ENCODE measurements at places on chromosomes 7 and 10.

DNA sequence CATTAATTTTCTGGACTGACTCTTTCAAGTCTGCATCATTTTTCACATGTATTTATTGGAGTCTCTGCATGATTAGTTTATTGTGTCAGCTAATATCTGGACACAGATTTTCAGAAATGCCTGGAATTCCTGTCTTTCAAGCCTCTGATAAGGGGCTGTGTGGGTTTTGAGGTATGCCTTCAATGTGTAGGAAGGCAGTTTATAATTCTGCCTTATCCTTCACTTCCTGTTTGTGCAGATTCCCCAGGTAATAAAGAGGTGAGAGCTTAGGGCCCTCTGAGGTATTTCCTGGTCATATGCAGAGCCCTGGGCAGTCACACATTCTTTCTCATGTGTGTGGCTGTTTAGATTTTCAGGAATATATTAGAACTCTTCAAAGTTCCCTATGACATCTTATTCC lies 79.4 kb upstream of the PRKCQ start:
- DNase-seq: no peak

DNA sequence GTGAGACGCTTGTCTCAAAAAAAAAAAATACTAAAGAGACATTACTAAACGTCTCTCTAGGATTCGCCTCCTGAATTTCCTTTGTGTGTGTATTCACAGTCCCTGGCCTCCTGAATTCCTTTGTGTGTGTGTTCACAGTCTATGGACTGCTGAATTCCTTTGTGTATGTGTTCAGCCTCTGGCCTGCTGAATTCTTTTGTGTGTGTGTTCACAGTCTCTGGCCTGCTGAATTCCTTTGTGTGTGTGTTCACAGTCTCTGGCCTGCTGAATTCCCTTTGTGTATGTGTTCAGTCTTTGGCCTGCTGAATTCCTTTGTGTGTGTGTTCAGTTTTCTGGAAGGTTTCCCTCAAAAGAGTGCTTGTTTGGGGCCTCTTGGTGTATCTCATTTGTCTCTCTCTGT lies 8.2 kb downstream of the BMS1 start:
- no peak for DNase-seq

DNA sequence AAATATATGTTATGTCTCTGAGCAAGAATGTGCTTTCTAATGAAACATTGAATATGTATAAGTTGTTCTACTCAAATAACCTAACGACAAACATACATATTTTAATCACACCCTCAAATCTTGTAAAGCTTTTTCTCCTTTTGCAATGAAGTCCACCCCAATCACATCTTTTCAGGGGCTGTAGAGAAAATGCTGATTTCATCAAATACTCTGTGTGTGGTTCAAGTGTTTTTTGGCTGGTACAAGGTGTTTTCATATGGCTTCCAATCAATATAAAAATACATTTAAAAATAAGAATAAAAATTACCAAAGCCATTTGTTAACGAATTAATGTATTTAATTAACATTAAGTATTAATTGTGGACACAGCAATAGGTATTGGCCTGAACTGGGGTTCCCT lies 57.2 kb upstream of the TMEM196 start:
- DNase-seq: no peak

GRCh38 chr10:101052285-101052684 lies 9.5 kb upstream of the KAZALD1 start:
- no peak for DNase-seq

DNA sequence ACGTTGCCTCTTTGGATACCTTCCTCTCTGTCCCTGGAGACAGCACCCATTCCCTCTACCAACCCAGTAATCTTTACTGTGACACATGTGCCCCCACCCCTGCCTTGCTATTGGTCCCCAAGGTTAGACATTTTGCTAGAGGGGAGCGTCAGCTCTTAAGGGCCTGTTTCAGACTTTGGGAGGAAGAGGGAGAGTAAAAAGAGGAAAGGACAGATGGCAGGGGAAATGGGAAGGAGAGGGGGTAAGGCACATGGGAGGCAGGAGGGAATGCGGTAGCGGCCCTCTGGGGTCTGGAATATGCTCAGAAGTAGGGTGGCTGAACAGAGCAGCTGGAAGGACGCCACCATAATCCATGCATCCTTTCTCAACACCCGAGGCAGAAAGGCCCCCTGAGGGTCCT lies 12.2 kb downstream of the BLNK start:
- DNase-seq: no peak

- DNase-seq: no peak
These were observed 14.2 kb upstream of the PDCD4 start for GRCh38 chr10:110857265-110858171.

DNA sequence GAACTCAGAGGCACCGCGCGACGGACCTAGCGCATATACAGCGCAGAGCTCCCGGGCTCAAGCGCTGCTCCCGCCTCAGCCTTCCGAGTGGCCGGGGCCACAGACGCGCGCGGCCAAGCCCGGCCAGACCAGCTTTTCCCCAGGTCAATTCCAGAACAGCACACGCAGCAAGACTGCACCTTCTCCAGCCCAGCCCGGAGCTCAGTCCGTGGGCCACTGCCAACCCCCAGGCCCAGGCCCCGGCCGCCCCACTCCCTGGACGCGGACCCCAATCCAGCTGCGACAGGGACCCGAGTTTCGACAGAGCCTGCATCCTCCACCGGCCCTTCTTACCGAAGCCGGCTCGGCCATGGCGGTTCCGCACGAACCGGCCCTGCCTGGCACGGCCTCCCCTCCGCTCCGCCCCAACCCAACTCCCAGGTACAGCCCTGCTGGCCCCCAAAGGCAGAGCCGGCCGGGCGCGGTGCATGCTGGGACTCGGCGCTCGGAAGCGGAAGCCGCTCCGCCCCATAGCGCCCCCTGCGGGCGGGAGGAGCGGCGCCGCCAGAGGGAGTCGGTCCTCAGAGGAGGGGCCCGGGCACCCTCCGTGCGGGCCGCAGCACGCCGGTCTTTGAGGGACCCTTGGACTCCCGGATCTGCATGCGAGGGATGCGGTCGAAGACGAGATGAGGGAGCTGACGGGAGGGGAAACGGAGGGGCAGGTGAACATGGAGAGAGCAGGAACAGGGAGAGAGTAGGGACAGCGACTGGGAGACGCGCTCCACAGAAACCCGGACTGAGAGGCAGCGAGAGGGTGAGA lies at the start of gene ZNF425:
TSS of gene ZNF425 (minus strand) at position 462 of the 799 bp plus-strand sequence. CDS start at position 351, 111 bp downstream.
- peak; percentile 91 for DNase-seq

DNA sequence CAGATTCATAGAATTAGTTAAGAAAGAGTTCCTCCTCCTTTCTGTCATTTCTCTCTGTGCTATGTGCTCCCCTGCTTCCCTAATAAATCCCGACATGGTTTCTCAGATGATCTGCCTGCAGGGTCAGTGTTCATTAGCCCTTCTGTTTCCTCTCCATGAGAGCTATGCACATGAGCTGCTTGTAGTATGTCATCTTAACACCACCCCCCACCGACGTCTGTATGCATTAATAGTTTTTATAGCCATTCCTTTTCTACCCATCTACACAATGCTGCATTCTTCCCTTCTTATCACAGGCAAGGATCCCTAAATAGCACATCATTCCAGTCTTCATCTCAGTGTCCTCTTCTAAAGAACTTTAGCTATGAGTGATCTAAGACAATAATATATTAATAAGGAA lies 809.1 kb downstream of the ANKRD7 start:
- no peak for DNase-seq

DNA sequence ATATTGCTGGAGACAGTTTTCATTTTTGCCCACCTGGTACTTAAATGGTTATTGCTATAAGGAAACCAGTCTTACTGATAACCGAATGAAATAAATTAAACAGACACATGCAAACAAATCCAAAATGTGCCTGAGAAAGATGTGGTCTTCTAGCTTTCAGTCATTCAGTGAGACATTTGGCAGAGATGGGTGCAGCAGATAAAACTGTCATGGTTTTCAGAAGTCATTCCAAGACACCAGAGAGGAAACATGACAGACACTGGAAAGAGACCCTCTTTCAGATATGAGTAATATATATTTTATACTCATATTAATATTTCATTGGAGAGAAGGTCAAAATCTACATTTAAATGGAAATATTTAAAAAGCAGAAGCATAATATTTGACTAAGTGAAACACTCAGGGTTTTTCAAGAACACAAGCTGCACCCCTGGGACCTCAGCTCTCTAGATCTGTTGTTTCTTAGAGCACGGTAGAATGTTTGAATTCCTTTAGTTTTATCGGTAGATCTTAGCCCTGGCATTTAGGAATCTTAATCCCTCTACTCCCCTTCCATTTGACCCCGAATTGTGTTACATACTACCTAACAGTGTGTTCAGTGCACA lies 246.1 kb downstream of the AUTS2 start:
- no peak for DNase-seq

DNA sequence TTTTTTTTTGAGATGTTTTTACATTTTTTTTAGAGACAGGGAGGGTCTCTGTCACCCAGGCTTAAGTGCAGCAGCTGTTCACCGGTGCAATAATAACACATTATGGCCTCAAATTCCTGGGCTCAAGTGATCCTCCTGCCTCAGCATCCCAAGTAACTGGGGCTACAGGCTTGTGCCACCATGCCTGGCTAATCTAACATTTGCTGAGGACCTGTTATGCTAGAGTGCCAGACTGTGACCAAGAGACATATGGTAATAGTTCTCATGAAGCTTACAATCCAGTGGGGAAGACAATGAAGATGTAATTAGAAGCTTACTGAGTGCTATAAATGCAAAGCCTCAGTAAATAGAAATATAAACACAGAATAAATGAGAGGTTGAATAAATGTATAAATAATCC lies 17.6 kb upstream of the ORC5 start:
- DNase-seq: no peak

DNA sequence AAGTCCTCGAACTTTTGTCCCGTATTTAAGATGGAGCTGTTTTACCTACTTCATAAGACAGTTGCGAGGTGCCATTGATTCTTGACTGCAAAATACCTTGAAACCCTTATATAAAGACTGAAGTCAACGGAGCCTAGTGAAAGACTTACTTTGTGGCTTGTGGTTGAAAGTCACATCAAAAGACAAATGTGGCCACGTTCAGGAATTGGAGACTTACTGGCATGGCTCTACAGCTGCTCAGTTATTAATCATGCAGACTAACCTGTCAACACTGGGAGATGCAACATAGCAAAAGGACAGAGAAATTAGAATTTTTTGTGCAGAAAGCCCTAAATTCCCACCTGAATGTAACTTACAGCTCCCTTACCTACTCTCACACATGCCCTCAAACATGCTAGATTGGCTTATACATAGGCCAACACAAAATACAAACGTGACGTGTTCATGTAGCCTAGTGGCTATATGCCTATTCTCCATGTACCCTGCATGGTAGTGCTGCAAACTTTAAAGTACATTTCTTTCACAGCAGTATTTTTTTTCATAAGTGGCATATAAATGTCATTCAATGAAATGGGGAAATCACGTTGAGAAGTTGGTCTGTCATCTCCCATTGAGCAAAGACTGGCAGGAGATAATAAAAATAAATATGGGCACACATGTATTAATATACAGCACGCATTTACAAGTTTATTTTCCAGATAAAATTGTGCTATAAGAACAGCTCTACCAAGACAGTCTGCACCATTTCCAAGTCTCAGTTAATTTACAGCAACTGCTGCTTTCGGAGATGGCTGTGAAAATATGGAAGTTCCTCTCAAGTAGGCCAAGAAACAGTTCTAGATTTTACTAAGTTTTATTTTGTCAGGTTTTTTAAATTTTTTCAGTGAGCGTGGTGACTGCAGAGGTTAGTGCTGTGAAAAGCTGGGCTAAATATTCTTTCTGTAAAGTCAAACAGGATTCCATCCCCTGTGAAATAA lies 170.4 kb upstream of the C7orf33 start:
- no peak for DNase-seq

DNA sequence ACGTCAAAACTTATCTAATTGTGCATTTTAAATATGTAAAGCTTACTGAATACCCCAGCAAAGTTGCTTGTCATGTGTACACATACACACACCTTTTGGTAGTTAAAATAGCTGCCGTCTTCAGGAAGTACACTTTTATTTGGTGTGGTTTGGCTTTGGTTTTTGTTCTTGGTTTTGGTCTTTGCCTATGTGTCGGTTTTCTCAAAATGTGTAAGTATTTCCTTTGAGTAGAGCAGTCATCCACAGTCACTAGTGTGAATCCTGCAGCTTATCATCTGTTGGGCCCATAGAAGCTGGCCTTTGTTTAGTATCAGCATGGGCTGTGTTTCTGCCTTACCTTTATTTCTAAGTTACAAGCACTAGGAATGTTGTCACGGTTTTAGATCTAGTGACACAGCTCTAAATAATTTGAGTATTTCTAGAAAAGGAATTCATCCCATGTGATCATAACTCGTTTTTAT lies 35.3 kb downstream of the NET1 start:
- no peak for DNase-seq

- no peak for DNase-seq
These were observed 11.8 kb upstream of the OPN4 start for GRCh38 chr10:86642499-86642898.

DNA sequence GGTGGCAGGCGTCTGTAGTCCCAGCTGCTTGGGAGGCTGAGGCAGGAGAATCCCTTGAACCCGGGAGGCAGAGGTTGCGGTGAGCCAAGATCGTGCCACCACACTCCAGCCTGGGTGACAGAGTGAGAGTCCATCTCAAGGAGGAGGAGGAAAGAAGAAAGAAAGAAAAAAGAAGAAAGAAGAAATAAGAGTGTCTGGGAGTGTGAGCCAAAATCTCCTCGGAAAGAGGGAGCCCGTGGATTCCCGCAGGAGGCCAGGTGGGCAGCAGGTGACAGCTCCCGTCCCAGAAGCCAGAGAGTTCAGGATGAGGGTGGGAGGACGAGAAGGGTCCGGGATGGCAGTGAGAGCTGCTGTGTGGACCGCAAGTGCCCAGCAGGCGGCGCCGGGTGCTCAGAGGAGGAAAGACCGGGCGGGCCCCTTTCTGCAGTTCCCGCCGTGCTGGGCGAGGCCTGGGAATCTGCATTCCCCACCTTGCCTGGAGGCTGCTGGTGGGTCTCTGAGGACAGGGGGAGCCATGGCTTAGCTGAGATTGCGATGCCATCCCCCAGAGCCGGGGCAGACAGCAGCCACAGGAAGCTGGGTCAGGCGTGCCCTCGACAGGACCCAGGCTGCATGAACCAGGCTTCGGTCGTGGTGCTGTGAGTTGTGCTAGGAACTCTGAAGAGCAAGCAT lies 17.1 kb upstream of the AMZ1 start:
- peak; percentile 33 for DNase-seq

GRCh38 chr10:127117125-127117524 lies 79.3 kb downstream of the INSYN2A start:
- no peak for DNase-seq

- DNase-seq: no peak
These were observed 37.7 kb downstream of the MTURN start for GRCh38 chr7:30172451-30172850.

All from activated CD8-positive, alpha-beta memory T cell treated with anti-CD3 and anti-CD28 coated beads for 48 hours (primary cell).